ENCODE measurements at places on chromosomes 3 and 15. TPM values are rescaled to one million over a fixed set of nuclear protein-coding genes. Genes with fewer than 3 reads are reported as not detected.

The TTLL13 gene
- not detected for total RNA-seq

DNA sequence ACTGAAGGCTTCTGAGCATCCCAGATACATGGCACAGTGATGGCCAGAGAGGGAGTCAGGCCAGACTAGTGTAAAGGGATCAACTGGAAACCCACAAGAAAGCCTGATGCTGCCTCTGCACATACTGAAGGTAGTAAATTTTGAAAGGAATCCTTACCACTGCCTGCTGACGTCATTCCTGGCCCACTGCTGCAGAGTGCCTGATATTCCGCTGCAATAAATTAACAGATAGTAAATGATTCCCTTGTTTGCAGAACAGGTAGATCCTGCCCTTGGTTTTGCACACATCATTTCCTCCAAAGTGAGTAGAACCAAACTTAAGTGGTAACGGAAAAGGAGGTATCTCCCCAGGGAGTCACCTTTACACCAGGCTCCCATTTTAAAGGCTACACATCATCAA, 146.7 kb downstream of the FBN1 start:
- DNase-seq = no peak

- no peak for DNase-seq
Observed at GRCh38 chr3:197445896-197446699, 109.7 kb downstream of the BDH1 start.

DNA sequence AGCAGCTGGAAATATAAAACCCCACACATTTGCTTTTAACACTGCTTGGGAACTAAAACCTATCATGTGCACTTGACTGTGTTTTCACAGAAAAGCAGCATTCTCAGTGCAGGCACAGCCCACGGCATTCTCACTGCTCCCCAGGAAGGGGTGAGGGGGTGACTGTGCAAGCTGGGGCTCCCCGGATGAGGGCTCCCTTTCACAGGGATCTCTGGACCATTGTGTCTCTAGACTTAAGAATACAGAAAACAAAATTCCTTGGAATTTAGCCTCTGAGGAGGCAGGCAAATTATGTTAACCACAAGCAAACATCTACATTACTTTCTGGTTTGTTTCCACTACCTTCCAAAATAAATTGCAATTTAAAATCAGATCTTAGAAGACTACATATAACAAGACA, 100.3 kb downstream of the FSIP1 start:
- DNase-seq = no peak

DNA sequence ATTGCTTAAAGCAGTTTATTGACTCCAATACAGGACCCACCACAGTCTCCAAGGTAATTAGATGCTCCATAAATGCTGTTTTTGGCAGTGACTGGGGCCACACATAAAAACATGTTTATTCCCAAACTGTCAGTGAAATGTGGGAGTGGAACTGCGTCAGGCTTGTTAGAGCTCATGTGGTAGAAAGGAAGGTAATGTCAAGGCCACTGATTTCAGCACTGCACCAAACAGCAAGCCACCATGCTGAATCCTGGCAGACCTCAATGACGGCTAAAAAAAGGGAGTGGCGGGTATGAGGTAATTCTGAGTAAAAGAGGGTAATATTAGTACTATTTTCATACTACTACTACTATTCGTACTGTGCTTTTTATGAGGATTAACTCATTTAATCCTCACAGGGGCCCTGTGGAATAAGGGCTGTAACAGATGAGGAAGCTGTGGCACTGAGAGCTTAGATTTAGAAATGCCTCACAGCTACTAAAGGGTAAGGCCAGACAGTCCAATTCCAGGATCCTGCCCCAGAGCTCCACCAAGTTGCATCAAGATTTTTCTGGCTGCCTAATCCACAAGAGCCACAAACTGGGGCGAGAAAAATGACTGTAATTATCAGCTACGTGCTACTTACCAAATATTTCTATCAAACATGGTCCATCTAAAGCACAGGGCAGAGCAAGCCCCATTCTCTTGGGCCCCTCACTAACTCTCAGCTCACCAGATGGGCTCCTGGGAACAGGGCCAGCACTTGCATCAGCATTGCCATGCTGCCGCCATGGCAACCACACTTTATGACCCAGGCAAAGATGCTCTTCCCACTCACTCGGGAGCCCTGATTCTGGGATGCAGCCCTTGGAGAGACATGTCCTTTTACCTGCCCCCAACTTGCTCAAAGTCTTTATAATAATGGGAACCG, 83.6 kb upstream of the SPATA12 start:
- no peak for DNase-seq
